ENCODE measurements at places on chromosomes 11 and 22.

GRCh38 chr22:47380692-47381091 is 618.2 kb downstream of the TBC1D22A start:
- no peak for DNase-seq

DNA sequence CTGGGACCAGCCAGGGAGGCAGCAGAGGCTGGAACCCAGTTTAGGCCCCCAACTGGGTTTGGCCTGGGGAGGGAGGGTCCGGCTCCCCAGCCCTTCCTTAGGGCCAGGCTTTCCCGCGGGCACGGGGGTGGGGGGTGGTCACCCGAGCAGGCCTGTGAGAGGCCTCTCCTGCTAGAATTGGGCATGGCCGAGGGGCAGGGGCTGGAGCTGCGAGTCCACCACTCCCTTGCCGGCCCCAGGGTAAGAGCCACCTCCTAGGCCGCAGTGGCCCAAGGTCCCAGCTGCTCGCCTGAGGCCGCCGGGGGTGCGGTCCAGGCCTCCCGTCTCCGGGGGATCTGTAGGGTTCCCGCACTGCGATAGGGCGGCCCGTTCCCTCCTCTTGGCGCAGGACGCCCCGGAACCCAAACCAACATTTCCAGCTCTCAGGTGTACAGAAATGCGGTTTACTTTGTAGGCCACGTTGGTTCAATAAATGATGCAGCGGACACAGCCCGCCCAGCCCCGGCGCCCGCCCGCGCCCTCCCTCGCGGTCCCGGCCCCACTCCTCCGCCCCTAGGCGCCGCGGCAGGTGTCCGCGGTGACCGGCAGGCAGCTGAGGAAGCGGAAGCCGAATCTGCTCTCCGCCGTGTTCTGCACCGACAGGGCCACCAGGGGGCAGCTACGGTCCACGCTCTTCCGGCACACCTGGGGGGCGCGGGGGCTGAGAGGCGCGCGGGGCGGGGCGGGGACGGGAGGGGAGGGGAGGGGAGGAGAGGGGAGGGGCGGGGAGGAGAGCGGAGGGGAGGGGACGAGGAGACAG is 5.9 kb downstream of the LMNTD2 start:
- peak; percentile 36 for DNase-seq

DNA sequence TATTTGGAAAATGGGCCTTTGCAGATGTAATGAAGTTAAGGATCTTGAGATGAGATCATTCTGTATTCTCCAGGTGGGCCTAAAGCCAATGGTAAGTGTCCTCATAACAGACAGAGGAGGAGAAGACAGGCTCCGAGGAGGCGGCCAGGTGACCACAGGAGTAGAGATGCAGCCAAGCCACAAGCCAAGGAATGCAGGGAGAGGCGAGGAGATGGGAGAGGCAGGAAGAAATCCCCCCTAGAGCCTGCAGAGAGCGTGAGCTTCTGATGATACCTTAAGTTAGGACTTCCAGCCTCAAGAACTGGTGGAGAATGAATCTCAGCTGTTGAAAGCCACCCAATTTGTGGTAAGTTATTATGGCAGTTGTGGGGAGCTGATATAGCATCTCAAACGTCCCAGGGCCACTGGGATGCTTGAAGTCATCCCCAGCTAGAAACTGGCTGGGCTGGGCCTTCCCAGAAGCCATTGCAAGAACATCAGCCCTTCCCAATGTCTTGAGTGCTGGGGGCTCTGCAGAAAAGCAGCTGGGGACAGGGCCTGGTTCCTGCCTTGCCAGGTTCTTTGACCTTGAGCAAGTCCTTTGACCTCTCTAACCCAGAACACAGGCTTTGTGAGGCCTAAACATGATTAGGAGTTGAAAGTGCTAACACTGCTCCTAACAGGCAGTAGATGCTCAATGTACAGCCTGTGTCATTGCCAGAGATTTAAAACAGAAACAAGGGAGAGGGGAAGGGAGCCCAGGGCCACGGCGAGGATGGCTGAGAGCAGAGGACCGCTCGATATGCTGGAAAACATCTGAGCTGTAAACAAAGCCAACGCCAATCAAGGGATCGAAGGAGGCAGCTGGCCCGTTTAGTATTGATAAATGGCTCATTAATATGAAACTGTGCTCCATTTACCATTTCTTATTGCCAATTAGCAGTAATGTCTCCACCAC is 632.3 kb downstream of the TBC1D22A start:
- no peak for DNase-seq

GRCh38 chr11:67442504-67443404 is 522 bp downstream of the CORO1B start:
- no peak for DNase-seq

- no peak for DNase-seq
Measured at GRCh38 chr11:111408789-111409727, 30.0 kb upstream of the POU2AF1 start.

DNA sequence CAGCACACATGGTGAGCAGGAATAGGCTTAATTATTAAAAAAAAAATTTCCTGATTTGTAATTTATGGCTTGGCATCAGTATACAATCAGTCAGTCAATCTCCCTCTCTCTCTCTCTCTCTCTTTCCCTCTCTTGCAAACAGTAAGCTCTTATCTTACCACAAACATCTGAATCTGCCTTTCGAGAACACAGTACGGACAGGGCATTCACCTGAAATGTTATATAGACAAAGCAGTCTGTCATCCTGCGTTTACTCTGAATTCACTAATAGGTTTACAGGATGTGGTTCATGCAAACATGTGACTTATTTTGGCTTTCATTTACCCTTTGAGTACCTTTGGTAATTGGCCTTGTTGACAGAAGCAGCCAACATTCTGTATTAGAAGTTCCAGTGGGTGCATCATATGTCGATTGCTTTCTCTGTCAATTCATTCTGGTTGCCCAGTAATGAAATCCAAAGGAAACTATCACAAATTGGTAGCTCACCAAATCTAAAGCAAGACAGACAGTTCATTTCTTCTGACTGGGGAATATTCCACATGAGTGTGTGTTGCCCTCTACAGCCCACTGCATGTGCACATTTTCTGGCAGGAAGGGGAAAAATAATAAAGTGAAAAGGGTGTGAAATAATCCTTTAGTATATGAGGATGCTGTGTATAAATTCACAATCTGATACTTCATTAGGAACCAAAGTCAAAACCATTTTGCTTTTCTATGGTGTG is 1058.2 kb downstream of the LRRC4C start:
- DNase-seq = no peak

GRCh38 chr11:68695531-68695930 is 11.2 kb downstream of the GAL start:
- DNase-seq = no peak

DNA sequence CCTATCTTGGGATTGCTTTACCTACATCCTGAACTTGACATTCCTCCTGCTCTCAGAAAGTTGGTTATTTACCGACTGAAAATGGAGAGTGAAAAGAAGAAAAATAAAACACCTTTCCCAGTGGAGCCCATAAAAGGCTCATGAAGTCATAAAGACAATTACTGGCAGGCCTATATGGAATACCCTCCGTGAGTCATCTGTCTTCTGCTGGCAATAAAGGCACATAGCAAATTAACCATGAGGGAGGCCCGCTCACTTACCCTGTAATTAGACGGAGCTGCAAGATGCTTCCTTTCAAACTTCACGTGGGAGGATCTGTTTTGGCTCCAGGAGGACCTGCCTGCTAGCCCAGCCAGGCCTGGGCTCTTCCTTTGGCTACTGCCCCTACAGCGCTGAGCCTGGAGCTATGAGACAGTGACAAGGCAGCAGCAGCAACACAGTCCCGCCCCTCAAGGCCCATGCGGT is 540.4 kb downstream of the BUD13 start:
- peak; percentile 45 for DNase-seq

DNA sequence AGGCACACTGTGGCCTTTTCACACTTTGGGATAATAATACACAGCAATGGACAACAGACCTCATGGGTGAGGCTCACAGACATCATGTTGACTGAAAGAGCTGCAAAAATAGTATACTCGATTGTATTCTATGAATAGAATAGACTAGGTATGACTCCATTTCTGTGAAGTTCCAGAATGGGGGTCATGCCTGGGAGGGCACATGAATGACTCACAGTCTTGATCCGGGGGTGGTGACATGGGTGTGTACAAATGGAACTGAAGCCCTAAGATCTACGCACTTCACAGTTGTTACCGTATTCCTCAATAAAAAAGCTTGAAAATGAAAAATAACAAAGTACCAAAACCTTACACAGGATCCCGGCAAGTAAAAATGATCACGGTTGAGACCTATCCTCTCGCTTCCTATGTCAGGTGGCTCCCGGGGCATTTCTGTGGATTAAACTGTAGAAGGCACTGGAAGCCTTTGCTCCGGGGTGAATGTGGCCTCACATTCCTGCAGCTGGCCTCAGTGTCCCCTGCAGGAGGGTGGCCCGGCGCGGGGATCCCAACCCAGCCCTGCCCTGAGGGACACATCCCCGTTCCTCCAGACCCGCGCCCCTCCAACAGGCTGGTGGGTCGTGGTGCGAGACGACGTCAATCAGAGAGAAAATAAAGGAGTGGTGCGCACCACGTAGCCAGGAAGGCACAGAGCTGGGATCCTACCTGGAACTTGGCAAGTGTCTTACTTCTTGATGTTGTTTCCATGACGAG is 75.9 kb downstream of the NECTIN1 start:
- DNase-seq = no peak

DNA sequence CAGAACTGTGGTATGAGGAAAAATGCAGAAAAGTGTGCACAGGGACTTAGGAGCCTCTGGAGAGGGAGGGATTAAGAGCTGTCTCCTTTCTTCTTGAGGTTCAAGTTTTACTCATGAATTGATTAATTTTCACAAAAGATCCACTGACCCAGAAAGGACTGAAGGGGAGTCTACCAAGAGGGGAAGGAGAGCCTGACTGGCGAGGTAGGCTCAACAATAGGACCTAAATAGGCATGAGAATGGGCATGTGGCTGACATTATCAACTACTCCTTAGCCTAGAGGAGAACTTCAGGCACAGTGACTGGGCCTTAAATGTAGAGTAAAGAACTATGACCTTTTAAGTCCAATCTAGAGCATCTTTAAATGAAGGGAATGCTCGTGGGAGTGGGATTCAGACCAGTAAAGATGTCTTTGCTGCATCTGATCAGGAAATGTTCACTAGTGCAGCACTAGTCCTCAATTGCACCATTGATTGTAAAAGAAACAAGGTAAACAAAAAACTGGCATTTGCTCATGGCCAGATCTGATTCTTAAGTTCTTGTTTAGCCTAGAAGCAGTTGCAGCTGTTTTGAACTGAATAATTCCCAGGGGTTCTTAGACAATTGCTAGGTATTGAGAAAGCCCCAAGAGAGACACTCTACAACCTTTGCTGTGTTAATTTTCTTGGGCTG is 135.6 kb downstream of the RAB38 start:
- no peak for DNase-seq

GRCh38 chr11:44312876-44313275 is 2.9 kb upstream of the ALX4 start:
- DNase-seq = no peak

DNA sequence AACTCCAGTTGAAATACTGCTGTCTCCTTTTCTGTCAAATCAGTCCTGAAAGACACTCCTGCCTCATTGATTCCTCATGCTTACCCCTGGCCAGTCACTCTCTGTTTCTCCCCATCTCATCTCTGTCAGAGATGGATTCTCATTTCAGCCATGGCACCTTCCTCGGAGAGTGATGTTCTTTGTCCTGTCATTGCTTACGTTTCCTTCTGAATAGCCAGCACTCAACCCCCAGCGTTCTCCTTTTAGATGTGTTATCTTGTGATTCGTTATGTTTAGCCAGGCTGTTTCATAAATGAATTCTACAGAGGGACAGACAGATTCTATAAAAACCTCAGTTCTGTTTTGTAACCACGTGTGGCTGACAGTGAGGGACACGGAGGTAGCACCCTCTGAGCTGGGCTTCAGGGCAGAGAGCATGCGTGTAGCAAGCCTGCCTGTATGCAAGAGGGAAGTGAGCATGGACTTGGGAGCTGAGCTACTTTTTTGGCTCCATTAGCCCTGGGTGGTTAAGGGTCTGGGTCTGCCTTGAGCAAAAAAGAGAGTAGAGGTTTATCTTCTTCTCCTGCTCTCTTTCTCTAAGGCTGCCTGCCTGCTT is 354.6 kb downstream of the DDX10 start:
- no peak for DNase-seq

DNA sequence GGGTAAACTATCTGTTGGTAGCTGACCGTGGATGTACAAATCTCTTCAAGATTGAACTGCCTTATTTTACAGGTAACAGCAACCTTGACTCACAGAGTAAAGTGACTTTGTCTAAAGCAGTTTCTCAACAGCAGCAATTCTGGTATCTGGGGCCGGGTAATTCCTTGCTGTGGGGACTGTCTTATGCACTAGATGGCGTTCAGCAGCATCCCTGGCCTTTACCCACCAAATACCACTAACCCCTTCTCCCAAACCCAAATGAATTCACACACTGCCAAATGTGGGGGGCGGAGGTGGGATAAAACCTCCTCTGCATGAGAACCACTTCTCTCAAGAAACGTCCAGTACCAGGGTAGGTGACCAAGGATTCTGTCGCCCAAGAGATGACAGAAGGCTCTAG is 1.7 kb upstream of the INCENP start:
- no peak for DNase-seq

DNA sequence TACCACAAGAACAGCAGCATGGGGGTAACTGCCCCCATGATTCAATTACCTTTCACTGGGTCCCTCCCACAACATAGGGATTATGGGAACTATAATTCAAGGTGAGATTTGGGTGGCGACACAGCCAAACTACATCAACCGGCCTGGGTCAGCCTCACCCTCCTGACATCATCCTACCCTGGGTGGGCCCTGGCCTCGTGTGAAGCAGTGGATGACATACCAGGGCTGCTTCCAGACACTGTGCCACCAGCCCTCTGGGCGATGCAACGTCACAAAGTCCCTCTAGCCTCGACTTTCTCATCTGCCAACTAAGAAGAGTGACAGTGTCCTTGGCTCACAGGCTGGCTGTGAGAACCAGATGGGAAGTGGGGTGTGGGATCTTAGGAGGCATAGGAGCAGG is 8.7 kb upstream of the TPCN2 start:
- no peak for DNase-seq

- DNase-seq = no peak
Measured at GRCh38 chr11:122100756-122101080, 15.3 kb downstream of the BLID start.

DNA sequence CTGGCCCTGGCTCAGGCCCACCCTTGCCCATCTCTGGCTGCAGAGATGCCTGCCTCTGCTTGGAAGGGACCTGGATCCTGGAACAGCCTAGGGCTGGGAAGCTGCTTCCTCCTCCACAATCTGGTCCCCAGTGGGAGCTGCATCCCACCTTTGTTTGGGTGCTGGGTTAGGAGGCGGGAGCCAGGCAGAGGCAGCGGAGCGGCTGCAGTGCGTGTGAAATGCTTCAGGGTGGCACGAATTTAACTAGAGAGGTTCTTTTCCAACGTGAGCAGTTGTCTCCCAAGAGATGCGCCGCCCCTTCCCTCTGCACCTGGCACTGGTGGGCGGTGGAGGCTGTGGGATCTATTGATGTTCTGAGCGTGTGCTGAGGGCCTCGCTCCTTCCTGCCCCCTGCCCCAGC is 31.6 kb downstream of the BRSK2 start:
- no peak for DNase-seq

- no peak for DNase-seq
Measured at GRCh38 chr22:47736186-47737034, 974.0 kb downstream of the TBC1D22A start.

Measured in NCI-H2081 treated with DMSO at 0.1 percent for 48 hours (cell line).